Activated CD4-positive, alpha-beta T cell treated with anti-CD3 and anti-CD28 coated beads for 36 hours (primary cell): ENCODE measurements at places on chromosomes 3 and 15.

GRCh38 chr3:194064380-194065332 lies 71.3 kb upstream of the HES1 start:
- no peak for DNase-seq

- no peak for DNase-seq
Measured at GRCh38 chr3:151769175-151769574, 35.4 kb downstream of the AADACL2 start.

GRCh38 chr3:174767406-174767805 lies 91.7 kb upstream of the NAALADL2 start:
- no peak for DNase-seq

GRCh38 chr15:62248277-62248984 lies 83.3 kb upstream of the C2CD4B start:
- DNase-seq: no peak

- DNase-seq: no peak
Measured at GRCh38 chr3:37765591-37766488, 95.8 kb upstream of the CTDSPL start.

GRCh38 chr3:152156880-152157279 lies 111.8 kb upstream of the MBNL1 start:
- no peak for DNase-seq

DNA sequence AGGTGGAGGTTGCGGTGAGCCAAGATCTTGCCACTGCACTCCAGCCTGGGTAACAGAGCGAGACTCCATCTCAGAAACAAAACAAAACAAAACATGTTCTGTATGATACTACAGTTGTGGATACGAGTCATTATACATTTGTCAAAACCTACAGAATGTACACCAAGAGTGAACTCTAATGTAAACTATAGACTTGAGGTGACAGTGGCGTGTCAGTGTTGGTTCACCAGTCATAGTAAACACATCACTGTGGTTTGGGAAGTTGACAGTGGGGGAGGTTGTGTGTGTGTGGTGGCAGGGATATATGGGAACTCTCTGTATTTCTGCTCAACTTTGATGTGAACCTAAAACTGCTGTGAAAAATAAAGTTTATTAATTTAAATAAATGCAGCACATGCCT lies 33.0 kb upstream of the GNB5 start:
- DNase-seq: peak; percentile 43

- no peak for DNase-seq
Measured at GRCh38 chr15:89477411-89478242, 18.8 kb downstream of the RHCG start.

DNA sequence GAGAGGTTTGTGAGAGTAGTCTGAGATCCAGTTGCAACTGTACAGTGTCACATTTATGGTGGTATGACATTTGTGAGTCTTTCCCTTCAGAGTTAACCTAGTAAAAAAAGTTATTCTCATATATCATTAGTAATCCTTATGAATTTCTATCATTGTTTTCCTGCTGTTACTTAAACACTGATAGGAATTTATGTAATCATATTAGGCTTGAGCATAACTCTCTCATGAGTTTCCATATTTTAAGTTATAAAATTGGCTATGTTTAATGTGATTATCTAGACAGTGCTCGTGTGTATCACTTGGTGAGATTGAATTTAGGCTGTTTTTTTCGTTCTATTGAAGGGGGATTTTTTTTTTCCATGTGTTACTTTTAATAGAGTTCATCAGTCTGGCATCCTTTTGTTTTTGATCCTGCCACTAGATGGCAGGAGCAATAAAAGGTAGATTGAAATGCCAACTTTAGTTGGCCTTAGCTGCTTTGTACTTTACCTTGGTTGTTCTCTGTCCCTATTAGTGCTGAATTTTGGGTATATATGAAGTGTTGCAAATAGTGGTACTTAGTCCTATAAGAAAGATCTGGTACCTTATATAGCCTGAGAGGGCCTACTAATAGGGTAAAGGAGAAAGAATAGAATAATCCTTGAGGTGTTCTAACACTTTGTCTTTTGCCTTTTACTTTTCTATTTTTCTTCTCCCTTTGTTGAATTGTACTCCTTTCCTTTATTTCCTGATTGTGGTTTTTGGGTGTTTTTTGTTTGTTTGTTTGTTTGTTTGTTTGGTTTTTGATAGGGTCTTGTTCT lies 17.9 kb downstream of the STT3B start:
- DNase-seq: peak; percentile 21
